Stomach (tissue), 19 donors: ENCODE measurements at places on chromosomes 7 and 10. TPM values are rescaled to one million over a fixed set of nuclear protein-coding genes. Genes with fewer than 3 reads are reported as not detected.

DNA sequence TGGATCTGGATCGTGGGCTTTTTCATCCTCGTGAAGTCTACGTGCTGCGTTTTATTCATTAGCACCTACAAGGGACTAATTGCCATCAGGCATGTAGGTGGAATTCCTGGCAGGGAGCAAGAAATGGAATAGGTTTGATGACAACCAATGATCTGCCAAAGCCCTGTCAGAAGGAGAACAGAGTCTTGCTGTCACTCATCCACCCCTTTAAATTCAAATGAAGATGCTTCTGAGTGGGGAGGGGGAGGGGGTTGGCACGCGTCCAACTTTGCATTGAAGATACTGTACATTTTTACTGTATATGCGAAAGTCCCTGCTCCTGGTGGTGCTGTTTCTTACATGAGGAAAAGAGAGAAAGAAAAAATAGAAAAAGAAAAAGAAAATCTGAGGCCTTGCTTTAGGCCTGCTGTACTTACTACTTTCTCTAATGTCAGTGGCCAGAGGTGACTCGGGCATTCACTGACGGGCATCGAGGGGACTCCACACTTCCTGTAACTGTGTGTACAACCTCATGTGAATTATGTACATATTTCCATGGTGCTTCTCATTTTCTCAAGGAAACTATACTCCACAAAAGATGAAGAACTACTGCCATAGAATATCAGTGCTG, 569.1 kb downstream of the INHBA start:
- DNase-seq, result no peak

GRCh38 chr10:129707406-129708388, 240.7 kb downstream of the MGMT start:
- DNase-seq, result no peak

- DNase-seq, result no peak
Measured at GRCh38 chr7:30175180-30175579, 40.4 kb downstream of the MTURN start.

DNA sequence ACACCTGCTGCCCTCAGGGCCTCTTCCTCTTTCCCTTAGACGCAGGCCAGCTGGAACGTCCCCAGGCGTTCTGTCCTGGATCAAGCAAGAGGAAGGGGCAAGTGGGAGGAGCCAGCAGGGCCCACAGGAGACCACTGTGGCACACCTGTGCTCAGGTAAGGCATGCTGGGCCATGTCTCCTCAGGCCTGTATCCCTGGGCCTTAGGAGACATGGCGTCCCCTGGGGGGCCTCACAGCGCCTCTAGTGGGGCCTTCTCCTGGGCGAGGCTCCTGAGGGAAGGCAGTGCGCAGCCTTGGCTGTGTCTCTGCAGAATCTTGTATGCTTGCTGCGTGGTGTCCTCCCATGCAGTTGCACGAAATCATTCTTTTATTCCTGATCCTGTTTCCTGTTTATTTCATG, 31.3 kb downstream of the ZNF783 start:
- DNase-seq, result no peak

GRCh38 chr7:90594751-90595317, 1.3 kb upstream of the CDK14 start:
- no peak for DNase-seq

DNA sequence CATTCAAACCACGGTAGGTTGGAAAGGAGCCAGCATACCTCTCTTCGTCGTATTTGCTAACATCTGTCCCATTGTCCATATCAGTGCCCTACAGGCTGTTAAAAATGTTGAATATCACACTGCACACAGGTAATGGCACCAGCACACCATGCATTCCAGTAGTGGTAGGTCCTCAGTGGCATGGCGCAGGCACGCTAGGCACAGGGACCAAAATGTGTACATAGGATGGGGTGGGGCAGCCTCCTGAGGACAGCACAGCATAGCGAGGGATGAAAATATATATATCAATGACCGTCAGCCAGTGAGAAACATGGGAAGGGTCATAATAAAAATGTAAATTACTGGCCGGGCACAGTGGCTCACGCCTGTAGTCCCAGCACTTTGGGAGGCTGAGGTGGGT, 99.9 kb upstream of the CTBP2 start:
- no peak for DNase-seq

- DNase-seq, result no peak
Measured at GRCh38 chr7:86558680-86559501, 84.8 kb upstream of the GRM3 start.

DNA sequence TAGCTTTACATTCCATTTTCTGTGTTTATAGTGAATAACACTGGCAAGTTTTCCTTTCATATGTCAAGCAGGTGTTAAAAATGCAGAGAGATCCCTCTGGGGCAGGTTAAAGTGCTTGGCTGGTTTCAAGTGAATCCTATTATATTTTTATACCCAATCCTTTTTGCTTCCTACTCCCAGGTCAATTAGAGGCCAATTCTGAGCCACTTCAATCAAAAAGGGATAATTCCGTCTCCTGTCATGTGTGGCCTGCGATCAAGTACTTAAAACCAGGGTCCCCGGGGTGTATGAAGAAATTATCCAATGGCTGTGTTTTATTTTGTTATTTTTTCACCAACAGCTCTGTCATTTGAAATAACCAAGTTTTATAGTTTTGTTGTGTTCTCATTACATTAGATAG, 313.2 kb downstream of the PRPF18 start:
- DNase-seq, result no peak

GRCh38 chr7:20730611-20731010, 56.1 kb downstream of the SP8 start:
- no peak for DNase-seq

GRCh38 chr7:1557771-1558170, 1.8 kb upstream of the TMEM184A start:
- no peak for DNase-seq

DNA sequence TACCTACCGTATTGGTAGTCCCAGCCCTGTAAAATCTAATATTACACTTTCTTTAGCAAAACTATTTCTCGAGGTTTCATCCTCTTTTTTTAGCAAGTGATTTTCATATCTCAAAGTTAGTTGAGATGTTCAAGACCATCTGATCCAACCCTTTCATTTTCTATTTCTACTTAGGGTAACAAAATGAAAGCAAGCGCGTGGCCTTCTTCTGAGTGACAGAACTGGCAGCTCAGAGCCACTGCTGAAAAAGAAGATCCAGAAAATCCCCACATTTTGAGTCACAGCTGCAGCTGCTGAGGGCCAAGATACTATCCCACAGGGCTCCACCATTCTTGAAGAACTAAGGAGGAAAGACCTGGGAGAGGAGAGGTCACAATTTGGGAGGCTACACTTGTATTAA, 24.8 kb upstream of the ZNF800 start:
- DNase-seq, result no peak

GRCh38 chr7:124818807-124819206, 53.2 kb upstream of the GPR37 start:
- DNase-seq, result no peak

GRCh38 chr7:99080679-99081078, 63.2 kb downstream of the SMURF1 start:
- DNase-seq, result no peak

DNA sequence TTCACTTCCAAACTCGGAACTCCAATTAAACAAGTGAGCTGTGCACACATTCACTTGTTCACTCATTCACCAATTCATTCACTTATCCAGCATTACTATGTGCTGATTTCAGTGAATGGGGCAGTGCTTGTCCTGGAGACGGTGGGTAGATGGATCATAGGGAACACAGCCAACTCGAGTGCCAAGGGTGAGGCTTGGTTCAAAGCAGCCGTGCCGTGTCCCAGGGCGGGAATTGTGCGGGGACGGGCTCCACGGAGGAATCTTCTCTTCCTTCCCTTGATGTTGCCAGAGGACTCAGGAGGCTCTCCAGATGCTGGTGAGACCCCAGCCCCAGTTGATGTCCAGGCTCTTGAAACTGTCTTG, 2.9 kb downstream of the SH2D4B start:
- no peak for DNase-seq

DNA sequence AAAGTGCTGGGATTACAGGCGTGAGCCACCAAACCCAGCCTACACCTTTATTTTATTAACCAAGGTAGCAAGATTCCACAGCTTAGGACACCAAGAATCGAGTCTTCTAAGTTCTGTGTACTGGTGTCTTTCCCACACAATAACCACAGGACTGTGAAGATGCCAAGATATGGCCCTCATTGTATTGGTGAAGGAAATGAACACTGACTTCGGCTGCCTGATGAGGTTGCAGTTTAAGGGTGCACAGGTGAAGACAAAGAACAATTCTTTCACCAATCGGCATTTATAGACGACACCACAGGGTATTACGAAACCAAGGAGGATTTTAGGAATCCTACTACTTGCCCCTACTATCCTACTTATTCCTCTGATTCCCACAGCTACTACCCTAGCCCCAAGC, 47.5 kb upstream of the SVOPL start:
- no peak for DNase-seq

- no peak for DNase-seq
Measured at GRCh38 chr10:76774987-76775603, 862.5 kb downstream of the KCNMA1 start.

- no peak for DNase-seq
Measured at GRCh38 chr7:79968077-79968648, 166.5 kb upstream of the GNAI1 start.

- no peak for DNase-seq
Measured at GRCh38 chr10:24467605-24468004, 256.1 kb downstream of the ARHGAP21 start.

GRCh38 chr7:23680414-23681405, 711 bp downstream of the FAM221A start:
- peak; percentile 82 for DNase-seq

DNA sequence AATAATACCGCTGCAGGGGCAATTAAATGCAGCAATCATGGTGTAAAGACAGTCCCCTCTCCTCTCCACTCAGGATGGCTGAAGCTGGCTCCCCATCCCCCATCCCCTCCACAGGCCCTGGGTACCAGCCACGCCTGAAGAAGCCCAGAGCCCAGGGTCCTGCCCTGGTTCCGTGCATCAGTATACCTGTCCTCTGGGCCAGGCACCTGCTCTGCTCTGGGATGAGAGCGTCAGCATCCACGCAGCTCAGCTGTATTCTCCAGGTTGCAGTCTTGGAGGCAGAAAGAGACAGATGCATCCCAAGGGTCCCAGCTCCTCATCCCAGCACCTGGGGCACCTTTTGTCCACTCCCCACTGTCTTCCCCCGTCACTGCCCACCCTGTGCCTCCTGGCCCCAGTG, 233.8 kb downstream of the TCERG1L start:
- DNase-seq, result no peak

DNA sequence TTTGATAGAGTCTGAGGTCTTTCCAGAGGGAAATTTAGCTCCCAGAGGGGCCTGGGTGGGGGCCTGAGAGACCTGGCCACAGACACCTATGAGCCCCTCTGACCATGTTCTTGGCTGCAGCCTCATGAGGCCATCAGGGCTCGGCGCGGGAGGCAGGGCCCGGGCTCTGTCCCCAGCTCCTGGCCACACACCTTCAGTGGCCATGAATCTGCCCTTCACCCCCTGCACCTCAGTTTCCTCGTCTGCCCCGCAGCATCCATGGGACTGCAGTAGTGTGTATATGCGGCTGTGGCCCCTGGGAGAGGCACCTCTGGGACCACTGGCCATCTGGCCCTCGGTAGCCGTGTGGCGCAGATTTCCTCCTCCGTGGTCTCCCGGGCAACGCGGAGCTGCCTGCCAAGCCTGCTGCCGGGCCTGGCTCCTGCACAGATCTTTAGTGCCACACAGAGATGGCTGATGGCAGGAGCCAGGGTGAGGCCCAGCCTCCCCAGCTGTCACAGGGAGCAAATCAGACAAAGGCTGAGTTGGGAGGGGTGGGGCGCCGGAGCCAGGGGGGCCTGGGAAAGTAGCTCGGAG, 23.6 kb upstream of the ADCYAP1R1 start:
- peak; percentile 45 for DNase-seq

DNA sequence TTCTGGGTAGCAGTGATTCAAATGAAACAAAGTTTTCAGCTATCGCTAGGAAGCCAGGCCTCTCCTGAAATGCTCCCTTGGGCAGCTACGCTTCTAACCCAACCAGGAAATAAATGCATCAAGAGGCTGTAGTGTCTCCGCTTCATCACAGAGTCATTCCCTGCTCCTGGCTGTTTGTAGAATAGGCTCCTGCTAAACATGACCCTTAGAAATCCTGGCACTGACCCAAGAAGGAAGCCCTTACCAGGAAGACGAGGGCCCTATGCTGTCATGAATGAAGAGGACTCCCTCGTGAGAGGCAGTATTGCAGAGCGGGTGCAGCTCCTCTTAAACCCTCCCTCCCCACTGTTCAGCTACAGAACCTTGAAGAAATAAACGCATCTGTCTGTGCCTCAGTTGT, 48.3 kb downstream of the NOD1 start:
- DNase-seq, result no peak

GRCh38 chr10:20806487-20806886, 90.6 kb downstream of the NEBL start:
- DNase-seq, result peak; percentile 28

DNA sequence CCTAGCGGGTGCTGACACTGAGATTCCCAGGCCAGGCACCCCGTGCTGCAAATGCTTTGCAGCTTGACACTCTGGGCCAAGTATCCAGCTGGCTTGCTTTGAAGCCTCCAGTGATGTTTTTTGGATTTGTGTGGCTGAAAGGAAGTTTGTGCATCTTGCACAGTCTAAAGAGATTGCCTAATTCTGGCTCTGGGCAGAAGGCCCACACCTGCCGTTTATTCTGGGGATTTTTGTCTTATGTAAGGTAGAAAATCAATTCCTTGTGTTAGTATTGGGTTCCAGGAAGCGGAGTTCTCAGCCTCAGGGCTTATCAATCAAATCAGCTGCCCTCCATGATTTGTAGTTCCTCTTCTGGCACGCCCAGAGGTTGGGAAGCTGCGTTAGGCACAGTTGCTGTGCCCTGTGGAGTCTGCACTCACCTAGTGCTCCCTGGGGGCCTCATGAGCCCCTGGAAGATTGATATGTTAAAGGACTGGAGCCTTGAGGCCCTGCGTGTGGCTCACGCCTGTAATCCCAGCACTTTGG, 8.4 kb upstream of the PURB start:
- DNase-seq, result no peak

GRCh38 chr7:111232249-111233084, 141.5 kb downstream of the LRRN3 start:
- no peak for DNase-seq

Gene FAM237B
- not detected for total RNA-seq

Gene RBP4
- not detected for total RNA-seq

Gene MGMT
- total RNA-seq, result 1.2 TPM

Gene TAS2R3
- not detected for total RNA-seq

Gene LIPJ
- not detected for total RNA-seq

Gene TUBAL3
- total RNA-seq, result 1.7 TPM

Gene SFRP5
- total RNA-seq, result 0.45 TPM

Gene C10orf53
- total RNA-seq, result not detected

Gene MMP21
- total RNA-seq, result not detected

Gene GLCCI1
- total RNA-seq, result 26.6 TPM

Gene CYP3A7
- total RNA-seq, result not detected

Gene TET1
- 14.1 TPM for total RNA-seq
